ENCODE measurements at places on chromosomes 4 and X.

- no peak for DNase-seq
These were observed 43.8 kb downstream of the PDS5A start for GRCh38 chr4:39933671-39934590.

DNA sequence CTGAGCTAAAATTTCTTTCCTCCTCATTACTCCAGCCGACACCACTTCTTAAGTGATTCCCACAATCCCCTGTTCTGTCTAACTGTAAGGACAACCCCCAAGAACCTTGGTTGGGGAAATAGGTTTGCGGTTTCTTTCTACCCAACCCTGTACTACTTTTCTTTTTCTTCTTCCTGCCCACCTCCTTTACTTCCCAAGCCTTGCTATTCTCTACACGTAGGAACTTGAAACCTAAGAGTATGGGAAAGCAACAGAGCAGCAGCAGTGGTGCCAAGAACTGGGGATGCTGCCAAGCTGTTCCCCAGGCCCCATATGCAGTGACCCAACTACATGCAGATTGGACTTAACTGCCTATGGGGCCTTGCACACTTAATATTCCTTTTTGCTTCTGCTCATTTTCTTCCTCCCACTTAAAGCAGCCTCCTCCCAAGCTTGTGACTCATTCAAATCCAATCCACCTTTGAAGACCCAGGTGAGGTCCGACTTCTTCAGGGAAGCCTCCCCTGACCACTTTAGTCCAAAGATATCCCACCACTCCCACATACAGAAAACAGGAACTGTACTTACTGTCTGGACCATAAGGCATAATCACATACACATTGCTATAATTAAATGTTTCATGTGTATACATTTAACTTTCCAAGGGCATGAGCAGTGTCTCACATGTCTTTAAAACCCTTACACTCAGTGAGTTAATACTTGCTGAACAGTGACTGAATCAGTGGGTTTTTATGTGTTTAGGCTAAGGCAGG lies 1.7 kb downstream of the FAM120C start:
- DNase-seq = no peak

DNA sequence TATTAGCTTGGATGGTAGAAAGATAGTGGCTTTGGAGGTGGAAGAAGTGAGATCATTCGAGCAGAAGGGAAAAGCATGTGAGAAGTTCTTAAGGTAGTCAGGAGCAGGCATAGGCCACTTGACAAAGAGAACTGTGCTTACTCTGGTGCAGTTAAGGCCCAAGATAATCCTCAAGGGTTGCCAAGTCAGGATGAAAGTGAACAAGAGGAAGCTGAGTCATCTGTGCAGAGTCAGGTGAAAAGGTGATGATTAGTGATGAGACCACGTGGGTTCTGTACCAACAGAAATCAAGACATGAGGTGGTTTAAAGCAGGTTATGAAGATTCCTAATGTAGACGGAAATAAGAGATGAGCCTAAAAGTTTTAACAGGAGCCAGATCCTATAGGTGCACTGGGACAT lies 369.8 kb downstream of the DTHD1 start:
- no peak for DNase-seq

- peak; percentile 56 for DNase-seq
These were observed 20.5 kb downstream of the SEL1L3 start for GRCh38 chr4:25842229-25842845.

DNA sequence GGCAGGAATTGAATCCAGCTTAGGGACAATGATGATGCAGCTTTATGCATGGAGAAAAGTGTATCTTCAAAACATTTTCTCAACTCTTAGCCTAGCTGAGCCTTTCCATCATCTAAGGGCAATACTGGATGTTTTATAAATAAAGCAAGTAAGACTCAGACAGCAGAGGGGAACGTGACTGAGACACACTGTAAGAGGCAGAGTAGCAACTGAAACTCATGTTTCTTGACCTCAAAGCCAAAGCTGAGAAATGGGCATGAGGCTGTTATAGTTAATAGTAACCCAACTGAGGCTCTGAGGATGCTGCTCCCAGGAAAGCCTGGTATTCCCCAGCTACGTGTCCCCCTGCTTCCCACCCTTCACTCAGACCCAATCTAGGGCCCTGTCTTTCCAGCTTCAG lies 44.6 kb downstream of the ARHGEF9 start:
- DNase-seq = no peak

GRCh38 chr4:176308441-176308840 lies 11.3 kb upstream of the SPCS3 start:
- DNase-seq = no peak

DNA sequence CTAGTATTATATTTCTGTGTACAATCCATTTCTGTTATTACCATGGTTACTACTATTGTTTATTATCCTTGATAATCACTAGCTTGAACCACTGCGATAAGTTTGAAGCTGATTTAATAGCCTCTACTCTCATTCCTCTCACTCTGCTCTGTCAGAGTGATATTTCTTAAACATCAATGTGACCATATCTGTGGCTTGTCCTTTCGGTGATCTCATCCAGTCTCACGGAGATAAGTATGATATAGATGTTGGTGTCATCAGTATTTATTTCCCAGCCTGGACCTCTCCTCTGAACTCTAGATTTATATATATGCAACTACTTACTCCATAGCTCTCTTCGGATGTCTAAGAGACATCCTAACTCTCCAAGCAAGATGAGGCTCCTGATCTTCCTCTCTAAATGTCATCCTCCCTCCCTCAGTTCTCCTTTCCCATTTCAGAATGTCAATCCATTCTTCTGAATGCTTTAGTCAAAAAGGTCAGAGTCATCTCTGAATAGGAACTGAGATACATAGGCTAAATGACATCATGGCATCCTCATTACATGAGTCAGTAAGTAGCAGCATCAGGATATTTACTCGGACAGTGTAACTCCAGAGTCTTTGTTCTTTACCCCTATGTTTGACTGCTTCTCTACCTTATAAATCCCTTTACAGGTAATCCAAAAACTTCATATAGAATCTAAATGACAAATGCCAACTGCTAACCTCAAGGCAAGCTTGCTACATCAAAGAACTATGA lies 129.5 kb downstream of the PACRGL start:
- DNase-seq = no peak

DNA sequence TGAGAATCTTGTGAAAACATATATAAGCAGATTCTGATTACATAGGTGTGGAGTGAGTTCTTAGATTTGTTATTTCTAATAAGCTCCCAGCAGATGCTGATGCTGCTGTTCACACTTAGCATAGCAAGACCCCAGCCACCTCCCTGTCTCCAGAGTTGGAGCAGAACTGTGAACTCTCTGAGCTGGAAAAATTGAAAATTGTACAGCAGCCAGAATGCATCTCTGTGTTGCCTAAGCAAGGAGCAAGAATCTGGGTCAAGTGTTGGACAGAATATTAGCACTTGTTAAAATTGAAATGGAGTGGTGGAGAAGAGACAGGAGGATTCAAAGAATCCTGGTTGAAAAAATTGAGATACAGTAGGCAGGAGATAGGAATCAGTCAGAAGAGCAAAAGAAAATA lies 146.6 kb upstream of the FAM47C start:
- DNase-seq = no peak

GRCh38 chr4:158001756-158002155 lies 171.1 kb downstream of the GASK1B start:
- no peak for DNase-seq

DNA sequence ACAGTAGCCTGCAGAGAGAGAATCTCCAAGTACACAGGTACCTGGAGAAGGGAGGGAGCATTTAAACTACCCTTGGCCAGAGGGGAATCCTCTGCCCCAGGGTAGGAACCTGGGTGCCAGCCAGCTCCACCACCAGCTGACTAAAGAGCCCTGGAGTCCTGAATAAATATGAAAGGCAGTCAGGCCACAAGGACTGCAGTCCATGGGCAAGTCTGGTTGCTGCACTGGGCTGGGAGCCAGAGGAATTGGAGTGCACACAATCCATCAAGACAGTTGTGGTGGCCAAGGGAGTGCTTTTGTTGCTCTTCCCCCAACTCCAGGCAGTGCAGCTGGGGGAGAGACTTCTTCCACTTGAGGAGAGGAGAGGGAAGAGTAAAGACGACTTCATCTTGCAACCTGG lies 172.5 kb downstream of the HNRNPD start:
- no peak for DNase-seq

GRCh38 chr4:52714597-52715254 lies 36.5 kb downstream of the ERVMER34-1 start:
- DNase-seq = no peak

GRCh38 chrX:82703551-82703950 lies 804.5 kb upstream of the POU3F4 start:
- no peak for DNase-seq

- DNase-seq = no peak
These were observed 6.7 kb downstream of the IRAK1 start for GRCh38 chrX:154013001-154013421.

GRCh38 chr4:153419029-153419428 lies 47.1 kb upstream of the TMEM131L start:
- DNase-seq = no peak

DNA sequence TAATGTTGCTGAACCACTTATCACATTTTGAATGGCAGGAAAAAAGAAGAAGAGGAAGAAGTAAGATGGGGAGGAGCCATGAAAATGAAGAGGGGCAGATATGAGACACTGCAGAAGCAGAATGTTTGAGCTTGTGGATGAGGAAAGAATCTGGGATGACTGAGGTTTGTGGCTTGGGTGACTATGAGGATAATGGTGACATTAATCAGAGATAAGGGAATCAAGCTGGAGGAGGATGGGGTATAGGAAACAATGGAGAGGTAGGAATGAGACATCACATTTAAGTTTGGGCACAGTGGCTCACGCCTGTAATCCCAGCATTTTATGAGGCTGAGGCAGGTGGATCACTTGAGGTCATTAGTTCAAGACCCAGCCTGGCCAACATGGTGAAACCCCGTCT lies 19.1 kb upstream of the PHF8 start:
- no peak for DNase-seq

- no peak for DNase-seq
These were observed 8.8 kb downstream of the ADAM29 start for GRCh38 chr4:174926958-174927357.

DNA sequence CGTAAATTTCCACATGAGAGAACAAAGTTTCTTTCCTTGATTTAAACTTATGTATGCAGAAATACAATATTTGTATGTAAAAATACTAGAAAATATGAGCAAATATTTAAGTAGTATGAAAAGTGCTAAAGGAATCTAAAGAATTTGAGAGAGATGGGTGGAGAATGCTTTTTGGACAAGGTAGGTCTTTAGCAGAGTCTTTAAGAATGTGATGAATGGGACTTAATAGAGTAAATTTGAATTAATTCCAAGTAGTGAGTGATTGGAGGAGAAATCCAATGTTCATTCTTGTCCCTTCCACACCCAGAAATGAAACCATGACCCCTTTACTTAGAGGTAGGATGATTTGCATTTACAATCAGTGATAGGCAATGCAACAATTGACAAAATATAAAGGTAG lies 570.9 kb upstream of the ZFP42 start:
- DNase-seq = no peak

GRCh38 chrX:68945081-68945602 lies 116.3 kb downstream of the EFNB1 start:
- no peak for DNase-seq

DNA sequence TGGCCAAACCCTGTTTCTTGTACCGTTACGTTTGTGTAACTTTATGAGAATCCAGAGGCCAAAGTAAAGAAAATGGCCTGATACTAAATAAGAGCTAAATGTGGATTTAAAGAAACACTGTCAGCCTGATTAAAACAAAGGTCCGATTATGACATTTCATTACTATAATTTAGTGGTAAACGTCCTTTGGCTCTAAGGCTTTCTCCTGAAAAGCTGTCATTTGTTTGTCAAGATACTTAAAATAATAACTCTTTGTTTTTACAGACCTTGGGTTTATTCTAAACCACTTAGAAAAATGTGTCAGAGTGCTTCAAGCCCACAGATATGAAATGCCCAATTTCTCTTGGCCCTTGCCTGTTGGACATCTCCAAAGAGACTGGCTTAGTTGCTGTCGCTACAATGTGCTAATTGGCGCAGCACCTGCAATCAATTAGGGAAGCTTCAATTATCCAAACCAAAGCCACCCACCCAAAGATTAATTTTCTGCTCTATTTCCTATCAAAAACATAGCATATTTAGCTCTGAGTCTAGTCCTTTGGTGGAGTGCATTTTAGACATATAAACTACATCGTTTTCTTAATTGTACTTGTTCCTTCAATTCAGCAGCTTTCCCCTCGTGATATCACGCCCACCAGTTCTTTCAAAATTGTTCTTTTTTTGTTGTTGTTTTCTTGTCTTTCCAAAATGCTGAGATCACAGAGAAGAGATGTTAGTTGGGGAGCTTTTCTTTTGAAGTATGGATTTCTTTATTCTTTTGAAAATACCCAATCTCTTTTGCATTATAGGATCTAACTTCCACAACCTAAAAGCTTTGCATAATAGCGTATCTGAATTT lies 13.6 kb downstream of the SMIM20 start:
- DNase-seq = no peak

DNA sequence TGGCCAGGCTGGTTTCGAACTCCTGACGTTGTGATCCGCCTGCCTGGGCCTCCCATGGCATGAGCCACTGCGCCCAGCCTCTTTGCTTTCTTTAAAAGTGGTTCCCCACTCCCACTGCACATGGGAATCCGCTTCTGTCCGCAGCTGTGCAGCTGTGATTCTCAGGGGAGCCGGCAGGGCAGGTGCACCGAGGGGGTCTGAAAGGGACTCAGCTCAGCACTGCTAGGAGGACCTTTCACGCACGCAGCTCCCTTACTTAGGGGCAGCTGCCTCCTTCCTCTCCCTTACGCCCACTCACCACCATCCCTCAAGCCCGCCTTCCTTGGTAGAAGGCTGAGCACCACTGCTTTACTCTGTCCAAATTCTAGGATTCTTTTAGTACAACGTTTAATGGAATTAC lies 40.4 kb upstream of the CYP4V2 start:
- no peak for DNase-seq

GRCh38 chr4:12588582-12588981 lies 895.6 kb downstream of the RAB28 start:
- no peak for DNase-seq

DNA sequence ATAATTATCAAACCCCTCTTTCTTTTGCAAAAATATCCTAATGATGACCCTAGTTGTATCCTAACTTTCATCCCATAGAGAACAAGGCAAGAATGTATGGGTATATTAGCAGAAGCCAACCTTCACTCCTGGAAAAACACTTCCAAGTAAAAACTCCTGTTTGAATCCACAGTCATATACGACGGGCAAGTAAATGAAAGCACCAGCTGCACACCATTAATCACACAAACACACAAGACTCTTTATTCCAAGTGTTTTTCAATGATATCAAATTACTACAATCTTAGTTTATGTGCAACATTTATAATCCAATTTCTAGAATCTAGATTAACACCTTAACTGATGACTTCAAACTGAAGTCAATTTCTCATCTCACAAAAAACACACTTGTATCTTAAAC lies 22.9 kb downstream of the ACSL4 start:
- DNase-seq = no peak

DNA sequence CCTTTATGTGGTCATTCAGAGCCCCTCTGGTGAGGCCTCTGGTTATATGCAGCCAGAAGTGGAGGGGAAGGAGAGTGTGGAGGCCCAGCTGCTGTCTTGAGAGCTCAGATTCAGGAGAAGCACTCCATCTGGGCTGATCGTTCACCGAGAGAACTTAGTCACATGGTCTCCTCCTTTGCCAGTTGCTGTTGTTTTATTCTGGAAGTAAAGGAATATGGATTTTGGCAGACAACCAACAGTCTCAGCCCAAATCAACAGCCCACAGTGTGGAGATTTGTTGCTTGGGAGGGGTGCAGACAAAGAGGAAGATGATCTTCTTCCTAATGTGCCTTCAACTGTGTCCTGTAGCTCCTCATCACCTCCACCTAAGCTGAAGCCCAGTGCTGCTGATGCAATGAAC lies 355.4 kb downstream of the ANK2 start:
- DNase-seq = no peak

GRCh38 chr4:186840222-186840701 lies 116.6 kb upstream of the FAT1 start:
- no peak for DNase-seq

- DNase-seq = no peak
These were observed 146.6 kb downstream of the AMELX start for GRCh38 chrX:11439846-11440245.
